Neural crest cell (in vitro differentiated cells): ENCODE measurements at places on chromosomes 11 and 22.

DNA sequence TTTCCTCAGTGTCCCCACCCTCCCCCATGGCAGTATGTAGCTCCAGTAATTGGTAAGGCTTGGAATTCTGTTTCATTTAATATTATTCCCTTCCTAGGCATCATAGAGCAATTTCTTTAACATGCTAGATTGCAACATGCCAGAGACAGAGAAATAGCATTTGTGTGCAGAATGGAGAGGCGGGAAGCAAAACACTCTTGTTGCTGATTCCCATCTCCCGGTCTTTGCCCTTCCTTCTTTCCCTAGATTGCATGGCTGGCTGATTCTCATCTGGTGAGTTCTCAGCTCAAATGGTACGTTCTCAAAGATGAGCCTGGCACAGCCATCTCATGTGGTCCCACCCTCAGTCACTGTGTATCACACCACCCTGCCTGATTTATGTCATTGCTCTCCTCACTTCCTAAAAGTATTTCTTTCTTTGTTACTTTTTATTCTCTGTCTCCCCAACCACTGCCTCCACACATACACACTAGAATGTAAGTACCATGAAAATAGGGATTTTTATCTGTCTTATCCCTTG, 66.9 kb downstream of the ARFGAP2 start:
- H3K4me3 ChIP-seq = no peak overlapping the region
- DNase-seq = no peak
- no peaks in the 10 kb centered on the region for H3K36me3 ChIP-seq

DNA sequence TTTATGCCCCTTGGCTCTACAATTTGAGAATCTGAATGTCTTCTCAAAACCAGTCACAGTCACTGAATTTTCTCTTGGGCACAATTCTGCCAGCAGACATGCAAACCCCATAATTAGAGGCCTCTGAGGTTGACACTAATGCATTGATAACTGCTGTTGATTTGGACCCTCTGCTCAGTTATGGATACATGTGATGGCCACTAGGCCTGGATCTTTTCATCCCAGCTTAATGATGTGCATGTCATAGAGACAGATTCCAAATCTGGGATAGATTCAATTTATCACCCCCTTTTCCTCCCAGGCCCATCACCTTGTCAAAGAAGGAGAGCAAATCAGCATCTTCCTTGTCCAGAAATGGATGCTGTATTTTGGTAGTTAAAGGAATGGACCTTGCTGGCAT, 92.2 kb downstream of the C11orf91 start:
- H3K4me1 ChIP-seq = peaks cover 9% of the 10 kb centered on the region
- peaks cover 15% of the 10 kb centered on the region for H3K36me3 ChIP-seq
- H3K4me3 ChIP-seq = no peak overlapping the region
- H3K27me3 ChIP-seq = no peaks in the 10 kb centered on the region
- DNase-seq = no peak

DNA sequence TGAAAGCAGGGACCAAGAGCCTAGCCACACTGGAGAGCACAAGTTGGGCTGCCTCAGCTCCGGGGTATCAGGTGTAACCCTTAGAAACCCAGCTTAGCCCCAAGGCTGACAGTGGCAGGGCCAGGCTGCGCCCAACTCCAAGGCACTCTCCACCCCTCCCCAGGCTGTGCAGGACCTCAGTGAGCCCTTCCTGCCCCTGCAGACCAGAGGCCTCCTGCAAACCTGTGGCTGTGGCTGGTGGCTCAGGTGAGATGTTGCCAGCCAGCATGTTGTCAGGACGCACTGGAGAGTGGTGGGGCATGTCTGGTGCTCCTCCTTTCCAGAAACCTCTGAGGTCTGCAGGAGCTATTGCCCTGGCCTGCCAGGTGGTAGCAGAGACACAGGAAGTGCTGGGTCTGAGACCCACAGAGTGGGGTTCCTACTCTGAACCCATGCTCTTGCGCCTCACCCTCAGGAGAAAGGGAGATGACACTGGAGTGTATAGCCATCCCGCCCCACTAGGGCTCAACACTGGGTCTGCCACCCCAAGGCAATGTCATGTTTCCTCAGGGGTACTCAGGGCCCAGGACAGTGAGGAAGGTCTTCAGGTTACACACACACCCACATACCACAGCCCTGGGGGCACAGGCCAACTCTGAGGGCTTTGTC, 2.4 kb upstream of the SCARF2 start:
- no peak overlapping the region for H3K27ac ChIP-seq
- peaks cover 5% of the 10 kb centered on the region for H3K36me3 ChIP-seq
- H3K4me1 ChIP-seq = peaks cover 25% of the 10 kb centered on the region
- peak overlapping the region; percentile 80 for H3K4me3 ChIP-seq
- no peak for DNase-seq

GRCh38 chr22:49616356-49617231, 211.1 kb downstream of the BRD1 start:
- H3K27me3 ChIP-seq = peaks cover 13% of the 10 kb centered on the region
- no peak overlapping the region for H3K27ac ChIP-seq
- no peak for DNase-seq
- peaks cover 2% of the 10 kb centered on the region for H3K36me3 ChIP-seq
- H3K4me3 ChIP-seq = no peak overlapping the region

GRCh38 chr22:29707010-29707409, 12.8 kb upstream of the CABP7 start:
- no peaks in the 10 kb centered on the region for H3K36me3 ChIP-seq
- H3K27me3 ChIP-seq = peaks cover 34% of the 10 kb centered on the region
- no peak overlapping the region for H3K27ac ChIP-seq
- no peak for DNase-seq
- H3K4me1 ChIP-seq = peaks cover 31% of the 10 kb centered on the region

DNA sequence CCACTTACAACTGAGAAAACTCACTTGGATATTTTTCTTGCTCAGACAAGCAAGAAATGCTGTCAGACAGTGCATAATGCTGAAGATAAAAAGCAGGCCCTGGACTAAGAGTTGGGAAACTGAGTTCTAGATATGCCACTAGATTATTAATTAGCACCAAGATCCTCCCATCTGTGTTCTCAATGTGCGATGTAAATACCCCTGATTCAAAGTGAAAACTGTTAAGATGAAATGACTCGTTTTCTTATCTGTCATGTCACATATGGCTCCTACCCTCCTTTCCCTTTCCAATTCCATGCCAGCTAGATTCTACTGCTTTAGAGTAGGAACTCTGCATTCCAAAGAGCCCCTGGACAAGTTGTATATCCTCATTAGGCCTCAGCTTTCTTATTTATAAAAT, 88.9 kb upstream of the CLNS1A start:
- no peak overlapping the region for H3K4me3 ChIP-seq
- DNase-seq = no peak
- no peaks in the 10 kb centered on the region for H3K27me3 ChIP-seq

DNA sequence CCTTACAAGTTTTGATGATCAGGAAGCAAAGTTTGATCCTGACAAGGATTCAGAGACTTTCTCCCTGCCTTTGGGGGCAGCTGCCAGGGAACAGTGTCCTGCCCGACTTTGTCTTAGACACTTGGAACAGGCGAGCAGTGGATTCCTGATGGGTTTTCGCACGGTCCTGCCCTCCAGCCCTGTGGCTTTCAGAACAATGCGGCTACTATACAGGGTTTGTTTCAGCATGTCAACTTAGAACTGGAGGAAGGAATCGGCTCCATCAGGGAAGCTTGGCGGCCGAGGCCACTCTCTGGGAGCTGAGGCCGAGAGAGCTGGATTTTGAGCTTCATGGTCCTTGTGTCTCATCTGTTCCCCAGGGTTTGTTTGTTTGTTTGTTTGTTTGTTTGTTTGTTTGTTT, 11.5 kb downstream of the ANO1 start:
- DNase-seq = no peak
- H3K27me3 ChIP-seq = peaks cover 10% of the 10 kb centered on the region
- H3K4me1 ChIP-seq = peaks cover 17% of the 10 kb centered on the region
- H3K27ac ChIP-seq = peak overlapping the region; percentile 57
- H3K36me3 ChIP-seq = no peaks in the 10 kb centered on the region

GRCh38 chr22:20843501-20843900, 15.1 kb downstream of the PI4KA start:
- H3K4me1 ChIP-seq = peaks cover 14% of the 10 kb centered on the region
- H3K36me3 ChIP-seq = no peaks in the 10 kb centered on the region
- no peak overlapping the region for H3K4me3 ChIP-seq

GRCh38 chr22:37769056-37769455, 38.7 kb upstream of the GCAT start:
- H3K27ac ChIP-seq = no peak overlapping the region
- peaks cover 8% of the 10 kb centered on the region for H3K36me3 ChIP-seq
- H3K4me3 ChIP-seq = no peak overlapping the region
- H3K4me1 ChIP-seq = no peaks in the 10 kb centered on the region
- no peaks in the 10 kb centered on the region for H3K27me3 ChIP-seq
- DNase-seq = no peak

- DNase-seq = no peak
- H3K27me3 ChIP-seq = no peaks in the 10 kb centered on the region
- H3K27ac ChIP-seq = no peak overlapping the region
Measured at GRCh38 chr11:116911976-116912734, 74.7 kb upstream of the APOA1 start.

DNA sequence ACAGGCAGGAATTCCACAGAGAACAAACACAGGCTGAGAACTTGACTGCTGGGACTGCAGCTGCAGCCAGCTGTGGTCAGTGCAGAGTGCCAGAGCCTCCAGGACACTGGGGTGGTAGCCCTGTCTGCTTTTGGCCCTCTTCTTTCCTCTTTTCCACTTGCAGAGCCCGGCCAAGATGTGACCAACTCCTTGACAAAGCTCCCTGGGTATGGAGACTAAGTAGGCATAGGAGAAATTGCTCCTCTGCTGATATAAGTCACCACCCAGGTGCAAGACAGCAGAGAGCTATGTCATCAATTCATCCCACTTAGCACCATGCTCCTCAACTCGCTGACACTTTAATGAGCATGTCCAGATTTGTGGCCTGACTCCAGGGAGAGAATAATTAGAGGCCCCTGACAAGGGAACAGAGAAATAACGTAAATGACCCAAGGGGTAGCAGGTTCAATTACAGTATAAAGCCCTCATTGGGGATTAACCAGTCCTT, 369.4 kb upstream of the B3GAT1 start:
- H3K4me1 ChIP-seq = peaks cover 8% of the 10 kb centered on the region
- H3K4me3 ChIP-seq = no peak overlapping the region
- no peak overlapping the region for H3K27ac ChIP-seq
- H3K36me3 ChIP-seq = no peaks in the 10 kb centered on the region
- no peak for DNase-seq

GRCh38 chr11:10634407-10634806, 59.1 kb downstream of the IRAG1 start:
- H3K27ac ChIP-seq = no peak overlapping the region
- DNase-seq = no peak
- no peaks in the 10 kb centered on the region for H3K27me3 ChIP-seq
- no peak overlapping the region for H3K4me3 ChIP-seq
- H3K4me1 ChIP-seq = peaks cover 25% of the 10 kb centered on the region

GRCh38 chr22:41768430-41768829, 32.0 kb upstream of the CCDC134 start:
- no peak for DNase-seq
- H3K27me3 ChIP-seq = no peaks in the 10 kb centered on the region
- no peaks in the 10 kb centered on the region for H3K4me1 ChIP-seq
- no peaks in the 10 kb centered on the region for H3K36me3 ChIP-seq
